Fibroblast of lung (primary cell): ENCODE measurements at places on chromosomes 2 and 18.

DNA sequence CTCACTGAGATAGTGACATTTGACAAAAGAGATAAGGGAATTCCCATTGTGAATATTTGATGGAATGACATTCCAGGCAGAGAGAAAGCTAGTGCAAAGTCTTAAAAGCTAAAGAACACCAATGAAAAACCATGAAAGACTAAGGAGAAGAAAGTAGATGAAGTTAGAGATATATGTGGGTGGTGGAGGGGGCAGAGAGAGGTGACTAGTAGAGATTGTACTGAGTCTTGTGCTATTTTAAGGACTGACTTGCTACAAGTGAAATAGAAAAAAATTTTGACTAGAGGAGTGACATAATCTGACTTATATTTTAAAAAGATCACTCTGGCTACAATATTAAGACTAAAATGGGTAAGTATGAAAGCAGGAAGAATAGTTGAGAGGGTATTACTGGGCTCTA, 35.3 kb upstream of the GULP1 start:
- peak; percentile 7 for DNase-seq

DNA sequence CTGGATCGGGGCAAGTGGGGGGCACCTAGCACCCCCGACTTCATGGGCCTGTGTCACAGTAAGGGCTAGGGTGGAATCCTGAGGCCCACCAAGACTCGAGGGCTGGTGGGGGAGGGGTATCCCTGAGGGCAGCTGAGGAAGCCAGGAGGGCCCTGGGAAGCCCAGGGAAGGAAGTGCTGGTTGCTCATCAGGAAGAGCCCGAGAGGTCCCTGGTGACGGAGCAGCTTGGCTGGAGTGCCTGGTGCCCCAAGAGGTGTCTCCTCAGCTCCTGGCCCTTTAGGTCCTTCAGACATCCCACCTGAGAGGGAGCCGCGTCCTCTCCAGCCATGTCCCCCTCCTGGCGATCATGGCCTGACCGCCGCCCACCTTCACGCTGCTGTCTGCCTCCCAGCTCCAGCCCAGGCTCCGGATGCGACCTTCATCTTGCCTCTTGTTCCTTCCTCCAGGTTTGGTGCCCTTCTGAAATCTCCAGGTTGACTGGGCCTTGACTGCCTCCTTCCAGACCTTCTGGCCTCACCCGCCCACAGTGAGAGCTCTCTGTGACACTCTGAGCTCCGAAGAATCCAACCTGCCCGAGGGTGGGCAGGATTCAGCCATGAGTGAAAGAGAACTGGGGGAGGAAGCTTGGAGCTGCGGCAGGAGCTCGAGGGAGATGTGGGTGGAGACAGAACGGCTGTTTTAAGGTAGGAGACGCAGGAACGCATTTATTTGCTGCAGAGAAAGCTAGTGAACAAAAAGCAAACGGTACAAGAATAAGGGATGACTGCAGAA, 42.7 kb upstream of the SEMA4C start:
- DNase-seq = no peak

GRCh38 chr2:116094196-116094595, 1651.8 kb downstream of the DPP10 start:
- no peak for DNase-seq

GRCh38 chr2:71951718-71952404, 195.8 kb downstream of the CYP26B1 start:
- DNase-seq = no peak

DNA sequence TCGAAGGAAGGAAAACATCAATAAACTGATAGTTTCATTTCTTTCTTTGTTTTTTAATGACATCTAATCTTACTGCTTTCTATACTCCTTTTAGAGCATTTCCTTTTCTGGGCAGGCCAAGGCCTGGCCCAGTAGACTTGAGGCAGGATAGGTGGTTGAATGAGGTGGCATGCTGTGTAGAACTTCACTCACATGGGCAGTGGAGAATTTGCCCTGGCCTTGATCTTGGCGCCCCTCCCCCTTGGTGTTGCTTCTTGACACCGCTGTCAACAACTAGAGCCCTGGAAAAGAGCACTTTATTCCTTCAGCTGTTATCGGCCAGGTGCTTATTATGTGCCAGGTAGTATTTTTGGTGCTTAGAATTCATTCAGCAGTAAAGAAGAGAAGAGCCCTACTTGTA, 37.4 kb downstream of the XRCC5 start:
- DNase-seq = no peak

- DNase-seq = peak; percentile 82
Measured at GRCh38 chr2:25491966-25492532, 150.3 kb upstream of the DNMT3A start.

DNA sequence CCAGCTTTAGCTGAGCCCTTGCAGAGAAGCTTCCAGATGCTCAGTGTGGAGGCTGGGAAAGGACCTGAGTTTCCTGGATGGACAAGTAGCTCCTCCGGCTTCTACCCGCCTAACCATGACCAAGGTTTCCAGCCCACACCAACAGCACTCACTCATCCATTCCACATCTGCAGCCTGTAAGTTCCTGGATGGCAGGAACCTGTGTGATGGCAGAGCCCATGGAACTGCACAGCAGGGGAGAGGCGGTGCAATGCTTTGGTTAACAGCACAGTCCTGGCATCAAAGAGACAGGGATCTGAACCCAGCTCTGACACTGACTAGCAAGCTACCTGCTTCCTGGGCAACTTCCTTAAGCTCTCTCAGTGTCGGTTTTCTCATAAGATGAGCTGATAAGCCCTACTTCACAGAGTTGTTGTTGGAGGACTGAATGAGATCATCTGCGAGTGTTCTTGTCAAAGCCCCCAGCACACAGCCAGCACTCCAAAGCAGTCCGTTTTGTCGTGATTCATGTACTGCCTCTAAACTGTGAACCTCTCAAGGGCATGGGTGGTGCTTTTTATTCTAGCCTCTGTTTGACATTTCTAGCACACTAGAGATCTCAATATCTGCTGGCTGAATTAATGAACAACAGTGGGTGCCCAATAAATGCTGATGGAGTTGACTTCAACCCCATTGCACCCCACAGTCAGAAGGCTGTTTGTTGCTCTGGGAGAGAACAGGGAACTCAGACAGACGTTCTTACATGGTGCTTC, 41.6 kb upstream of the OTOF start:
- DNase-seq = no peak
